Stimulated activated CD8-positive, alpha-beta memory T cell treated with anti-CD3 and anti-CD28 coated beads, Interleukin-7, amount 100 ng/mL, for 4 hours (primary cell): ENCODE measurements at places on chromosomes 5 and 9.

GRCh38 chr9:7777771-7778170 lies 21.8 kb downstream of the DMAC1 start:
- DNase-seq, result no peak

DNA sequence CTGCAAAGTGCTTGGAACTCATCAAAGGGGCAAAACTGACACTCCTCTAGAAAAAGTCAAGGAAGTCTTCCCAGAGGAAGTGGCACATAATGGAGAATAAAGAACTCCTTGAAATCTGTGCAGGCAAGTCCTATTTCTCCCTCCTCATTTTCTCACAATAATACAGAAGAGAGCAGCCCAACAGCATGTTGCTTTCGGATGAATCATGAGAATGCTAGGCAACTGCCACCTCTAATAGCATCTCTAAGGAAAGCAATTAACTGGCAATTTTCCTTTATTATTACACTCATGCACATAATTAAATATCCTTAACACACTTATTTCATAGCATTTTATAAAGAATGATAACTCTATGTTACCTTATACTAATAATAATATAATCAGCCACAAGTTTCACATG lies 122.2 kb upstream of the PTGER4 start:
- DNase-seq, result no peak

- DNase-seq, result no peak
Observed at GRCh38 chr5:15023846-15024245, 152.3 kb upstream of the ANKH start.

DNA sequence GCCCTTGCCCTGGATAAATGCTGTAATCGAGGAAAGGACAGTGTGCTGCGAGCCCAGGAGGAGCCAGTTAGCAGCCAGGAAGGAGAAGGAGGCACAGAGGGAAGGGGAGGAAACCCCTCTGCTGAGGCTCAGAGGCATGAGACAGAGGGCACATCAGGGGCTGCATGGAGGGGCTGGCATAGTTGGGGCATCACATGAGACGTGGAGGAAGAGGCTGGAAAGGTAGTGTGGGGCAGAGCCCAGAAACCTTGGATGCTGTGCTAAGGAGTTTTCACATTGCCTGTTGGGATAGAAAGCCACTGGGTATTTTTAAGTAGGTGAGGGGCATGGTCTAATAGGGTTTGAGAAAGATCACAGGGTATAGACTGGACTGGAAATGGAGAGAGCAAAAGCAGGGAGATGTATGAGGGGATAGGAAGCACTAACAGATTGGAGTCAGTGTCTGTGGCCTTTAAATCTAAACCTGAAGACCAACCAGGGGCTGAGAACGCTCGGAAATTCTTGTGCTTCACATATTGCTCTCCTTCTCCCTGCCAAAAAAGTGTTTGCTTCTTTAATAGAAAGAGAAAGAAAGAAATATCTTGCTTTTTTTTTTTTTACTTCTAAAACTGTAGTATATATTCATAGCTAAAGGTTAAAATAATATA lies 33.0 kb upstream of the ANGPTL2 start:
- DNase-seq, result no peak

DNA sequence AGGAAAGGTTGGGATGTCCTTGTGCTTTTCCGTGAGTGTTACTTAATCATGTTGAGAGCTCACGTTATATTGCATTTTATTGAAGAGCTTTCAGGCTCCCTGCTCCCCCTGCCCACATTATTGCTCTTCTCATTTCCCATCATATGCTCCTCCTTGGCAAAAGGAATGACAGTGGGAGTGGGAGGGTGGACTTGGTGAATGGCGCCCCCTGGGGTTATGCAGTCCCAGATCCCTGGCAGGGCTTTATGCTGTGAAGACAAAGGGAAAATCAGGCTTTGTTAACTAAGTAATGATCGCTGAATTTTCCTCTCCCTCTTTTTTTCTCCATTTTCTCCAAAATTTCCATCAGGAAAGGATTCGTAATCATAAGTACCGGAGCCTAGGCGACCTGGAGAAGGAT lies 166.6 kb downstream of the SMARCA2 start:
- no peak for DNase-seq
